Stimulated activated CD4-positive, alpha-beta T cell treated with anti-CD3 and anti-CD28 coated beads, Interleukin-1b, Interleukin-23, amount 100 ng/mL, for 24 hours (primary cell): ENCODE measurements at places on chromosomes 3 and 15.

DNA sequence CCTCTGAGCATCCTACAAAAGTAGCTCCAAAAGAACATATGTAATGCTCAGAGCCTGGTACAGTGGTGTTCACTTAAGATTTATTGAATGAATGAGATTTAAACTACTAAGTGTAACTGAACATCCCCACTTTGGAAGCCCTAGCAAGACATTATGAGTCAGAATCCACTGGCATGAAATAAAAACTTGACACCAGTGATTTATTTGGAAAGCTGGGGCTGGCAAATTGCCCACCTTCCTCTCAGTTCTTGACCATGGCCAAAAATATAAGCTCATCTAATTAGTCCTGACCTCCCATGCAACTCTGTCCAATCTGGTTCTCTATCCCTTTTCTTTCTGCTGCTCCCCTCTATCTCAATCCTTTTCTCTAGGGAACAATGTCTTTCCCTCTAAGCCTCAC lies 418.0 kb downstream of the PLCL2 start:
- DNase-seq = no peak

GRCh38 chr15:68583321-68583720 lies 4.5 kb downstream of the CORO2B start:
- no peak for DNase-seq

DNA sequence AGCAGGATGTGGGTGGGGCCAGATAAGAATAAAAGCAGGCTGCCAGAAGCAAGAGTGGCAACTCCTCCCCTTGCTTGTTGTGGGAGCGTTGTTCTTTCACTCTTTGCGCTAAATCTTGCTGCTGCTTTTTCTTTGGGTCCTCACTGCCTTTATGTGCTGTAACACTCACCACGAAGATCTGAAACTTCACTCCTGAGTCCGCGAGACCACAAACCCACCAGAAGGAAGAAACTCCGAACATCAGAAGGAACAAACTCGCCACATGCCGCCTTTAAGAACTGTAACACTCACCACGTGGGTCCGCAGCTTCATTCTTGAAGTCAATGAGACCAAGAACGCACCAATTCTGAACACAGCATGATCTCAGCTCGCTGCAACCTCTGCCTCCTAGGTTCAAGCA lies 72.9 kb downstream of the IL12A start:
- DNase-seq = no peak

DNA sequence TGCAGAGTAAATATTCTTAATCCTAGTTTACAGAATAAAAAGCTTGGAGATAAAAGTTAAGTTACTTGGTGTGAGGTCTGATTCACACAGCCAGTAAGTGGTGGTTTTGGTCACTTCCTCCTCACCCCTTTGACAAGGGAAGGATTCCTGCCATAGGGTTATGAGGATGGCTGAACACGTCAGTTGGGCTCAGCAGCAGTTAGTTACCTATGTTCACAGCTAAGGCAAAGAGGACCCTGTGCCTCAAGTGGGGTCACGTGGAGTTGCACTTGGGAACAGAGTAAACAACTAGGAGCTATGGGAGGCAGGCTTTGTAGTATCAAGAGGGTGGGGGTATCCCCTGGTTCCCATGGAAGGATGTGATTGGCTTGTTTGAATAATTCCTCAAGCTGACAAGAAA lies 232.2 kb downstream of the UBE2E2 start:
- no peak for DNase-seq

GRCh38 chr15:92847841-92848240 lies 52.3 kb upstream of the CHD2 start:
- no peak for DNase-seq

GRCh38 chr3:129673897-129674797 lies 67.7 kb upstream of the PLXND1 start:
- DNase-seq = no peak

DNA sequence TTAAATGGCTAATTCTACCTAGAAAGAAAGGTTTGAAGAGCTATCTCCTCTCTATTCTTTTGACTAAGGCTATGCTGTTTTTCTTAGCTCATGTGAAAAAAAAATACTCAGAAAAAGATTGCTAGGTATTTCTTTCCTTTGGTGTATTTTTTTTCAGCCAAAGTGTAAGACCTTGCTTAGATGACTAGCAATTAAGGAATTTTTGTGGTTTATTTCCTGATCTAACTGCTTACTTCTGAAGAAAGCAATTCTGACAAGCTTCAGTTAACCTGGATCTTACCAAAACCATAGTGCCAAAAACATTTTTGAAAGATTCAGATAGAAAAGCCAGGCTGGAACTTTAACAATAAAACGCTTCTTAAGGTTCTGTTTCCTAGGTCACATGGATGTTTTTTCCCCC lies 315.6 kb downstream of the SOX2 start:
- no peak for DNase-seq

DNA sequence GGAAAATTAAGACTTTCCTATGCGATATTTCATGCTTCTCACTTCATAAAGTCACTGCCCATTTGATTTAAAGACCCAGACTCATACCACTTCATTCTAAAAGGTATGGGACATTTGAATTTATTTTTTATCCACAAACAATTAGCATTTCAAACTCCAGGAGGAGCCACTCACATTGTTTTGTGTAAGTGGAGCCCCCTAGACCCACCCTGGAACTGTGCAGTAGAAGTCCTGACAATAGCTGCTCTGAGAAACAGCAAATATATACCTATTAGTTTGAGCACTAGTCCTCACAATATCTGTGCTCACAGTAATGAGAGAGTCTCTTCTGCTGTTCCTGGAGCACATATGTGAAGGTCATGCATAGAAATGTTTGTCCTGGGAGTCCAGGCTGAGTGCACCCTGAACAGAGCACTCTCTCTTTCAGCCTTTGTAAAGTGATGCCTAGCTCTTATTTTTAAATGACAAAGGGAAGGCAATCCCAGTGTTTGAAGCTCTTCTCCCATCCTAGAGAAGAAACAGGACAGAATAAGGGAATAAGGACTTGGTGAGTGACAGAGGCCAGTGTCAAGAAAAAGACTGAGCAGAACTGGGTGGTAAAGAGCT lies 127.5 kb upstream of the STRIT1 start:
- DNase-seq = no peak

- DNase-seq = no peak
Measured at GRCh38 chr3:86774082-86774691, 216.8 kb downstream of the VGLL3 start.

- DNase-seq = no peak
Measured at GRCh38 chr3:53043738-53044137, 2.1 kb downstream of the SFMBT1 start.

- DNase-seq = no peak
Measured at GRCh38 chr3:111238885-111239284, 167.3 kb downstream of the NECTIN3 start.

GRCh38 chr15:79872358-79873017 lies 24.3 kb downstream of the MTHFS start:
- no peak for DNase-seq

DNA sequence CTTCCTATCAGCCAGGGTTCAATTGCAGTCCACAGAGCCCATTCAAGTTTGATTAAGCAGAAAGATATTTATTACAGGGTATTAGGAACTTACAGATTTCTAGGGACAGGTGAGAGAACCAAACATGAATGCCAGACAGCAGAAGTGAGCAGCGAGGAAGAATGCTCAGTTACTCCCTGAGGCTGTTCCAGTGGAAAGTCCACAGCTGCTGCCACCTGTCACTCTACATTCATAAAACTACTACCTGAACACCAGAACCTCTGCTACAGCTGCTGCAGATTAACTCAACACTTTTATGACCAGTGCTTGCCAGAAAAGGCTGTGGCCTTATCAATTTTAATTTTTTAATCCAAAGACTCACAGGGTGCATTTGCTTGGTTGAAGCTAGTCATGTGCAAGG lies 325.4 kb upstream of the ONECUT1 start:
- no peak for DNase-seq

GRCh38 chr15:98903377-98904018 lies 104.1 kb downstream of the PGPEP1L start:
- no peak for DNase-seq

GRCh38 chr15:37695719-37696118 lies 238.7 kb upstream of the TMCO5A start:
- DNase-seq = no peak

- no peak for DNase-seq
Measured at GRCh38 chr3:158810823-158811724, 9.2 kb downstream of the MFSD1 start.

GRCh38 chr15:65361708-65362459 lies 15.9 kb downstream of the IGDCC3 start:
- DNase-seq = no peak

- no peak for DNase-seq
Measured at GRCh38 chr15:65373163-65373651, 4.6 kb downstream of the IGDCC3 start.

GRCh38 chr3:51777985-51778384 lies 1.1 kb downstream of the IQCF6 start:
- no peak for DNase-seq

DNA sequence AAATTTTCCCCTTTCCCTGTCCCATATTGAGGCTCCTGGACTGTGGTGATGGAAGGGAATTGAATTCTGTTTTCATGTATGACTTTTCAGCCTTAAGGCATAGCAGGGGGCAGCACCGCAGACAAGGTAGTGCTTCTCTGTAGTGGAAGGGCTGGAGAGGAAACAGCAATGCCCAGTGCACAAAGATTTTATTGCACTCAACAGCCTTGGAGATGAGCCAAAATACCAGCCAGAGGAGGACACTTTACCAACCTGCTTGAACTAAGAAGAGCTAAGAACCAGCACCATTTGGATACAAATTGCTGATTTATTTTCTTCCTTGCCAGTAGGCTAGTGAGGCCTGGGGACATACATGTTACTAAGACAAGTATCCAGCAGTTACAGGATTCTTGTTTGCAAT lies 98.7 kb downstream of the KCNMB2 start:
- no peak for DNase-seq

GRCh38 chr15:39937696-39938095 lies 3.8 kb downstream of the EIF2AK4 start:
- no peak for DNase-seq

DNA sequence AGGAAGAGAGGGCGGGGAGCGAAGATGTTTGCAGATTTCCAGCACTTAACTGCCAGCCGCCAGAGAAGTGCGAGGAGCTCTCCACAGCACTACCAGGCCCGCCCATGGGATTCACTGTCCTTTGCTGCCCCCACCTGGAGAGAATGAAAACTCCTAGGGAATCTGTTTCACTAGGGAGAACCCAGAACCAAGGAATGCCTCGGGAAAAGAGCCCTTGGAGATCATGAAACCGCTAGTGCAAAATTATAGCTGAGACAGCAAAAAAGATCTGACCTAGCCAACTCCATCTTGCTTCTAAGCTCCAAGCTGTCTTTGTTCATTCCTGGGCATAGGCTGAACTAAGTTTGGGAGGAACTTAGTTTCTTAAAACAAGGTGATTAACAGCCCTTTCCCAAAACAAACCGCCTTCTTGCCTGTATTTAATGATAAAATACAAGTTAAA lies 82.6 kb upstream of the GCNT3 start:
- peak; percentile 52 for DNase-seq

DNA sequence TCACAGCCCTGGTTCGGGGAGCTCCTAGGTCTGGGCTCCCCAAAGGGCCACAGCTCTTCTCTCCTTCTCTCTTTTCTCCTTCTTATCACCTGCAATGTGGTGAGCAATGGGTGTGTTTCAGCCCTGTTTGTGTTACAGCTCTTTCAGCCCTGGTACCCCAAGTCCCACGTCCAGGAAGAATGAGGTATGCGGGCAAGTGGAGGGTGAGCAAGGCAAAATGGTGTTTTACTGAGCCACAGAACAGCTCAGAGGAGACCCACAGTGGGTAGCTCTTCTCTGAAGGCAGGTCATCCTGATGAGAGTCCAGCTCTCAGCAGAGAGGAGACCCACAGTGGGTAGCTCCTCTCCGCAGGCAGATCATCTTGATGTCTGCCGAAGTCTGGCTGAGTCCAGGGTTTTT lies 86.8 kb downstream of the BFSP2 start:
- no peak for DNase-seq

DNA sequence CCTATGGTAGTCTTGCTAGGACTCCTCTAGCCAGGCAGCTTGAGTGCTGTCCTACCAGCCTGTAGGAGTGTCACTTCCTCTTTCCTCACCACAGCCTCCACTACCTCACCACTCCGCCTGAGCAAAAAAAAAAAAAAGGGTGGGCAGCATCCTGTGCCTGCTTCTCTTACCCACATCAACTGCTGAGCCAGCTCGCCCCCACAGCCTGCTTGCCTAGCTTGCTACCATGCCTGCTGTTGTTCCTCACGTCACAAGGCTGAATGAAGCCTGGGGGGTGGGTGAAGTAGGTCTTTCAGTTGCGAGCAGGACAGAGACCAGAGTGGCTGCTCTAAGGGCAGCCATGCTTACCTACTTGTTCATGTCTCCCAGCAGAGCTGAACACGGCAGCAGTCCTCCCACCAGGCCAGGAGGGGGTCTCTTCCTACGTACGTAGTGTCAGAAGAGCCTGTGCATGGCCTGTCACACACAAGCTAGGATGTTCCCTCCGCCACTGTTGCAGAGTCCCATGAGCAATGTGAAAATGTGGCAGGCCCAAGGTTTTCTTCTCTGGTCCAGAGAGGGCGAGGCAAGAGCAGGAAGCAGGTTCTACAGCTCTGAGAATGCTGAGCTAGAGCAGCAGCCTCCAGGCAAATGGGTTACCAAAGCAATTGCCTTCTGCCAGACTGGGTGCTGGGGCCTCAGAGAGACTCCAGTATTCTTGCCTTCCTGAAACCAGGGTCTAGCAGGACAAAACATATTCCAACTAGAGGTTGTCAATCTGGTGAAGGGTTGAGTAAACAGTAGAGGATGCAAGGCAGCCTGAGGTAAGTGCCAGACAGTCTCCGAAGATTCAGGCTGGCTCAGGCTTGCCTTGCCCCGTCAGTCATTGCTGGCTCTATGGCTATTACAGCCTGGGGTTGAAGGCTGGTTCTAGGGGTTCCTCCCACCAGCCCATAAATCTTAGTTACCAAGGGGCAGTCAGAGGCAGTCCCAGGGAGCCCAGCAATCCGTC lies 8.1 kb downstream of the PPM1M start:
- DNase-seq = peak; percentile 54

DNA sequence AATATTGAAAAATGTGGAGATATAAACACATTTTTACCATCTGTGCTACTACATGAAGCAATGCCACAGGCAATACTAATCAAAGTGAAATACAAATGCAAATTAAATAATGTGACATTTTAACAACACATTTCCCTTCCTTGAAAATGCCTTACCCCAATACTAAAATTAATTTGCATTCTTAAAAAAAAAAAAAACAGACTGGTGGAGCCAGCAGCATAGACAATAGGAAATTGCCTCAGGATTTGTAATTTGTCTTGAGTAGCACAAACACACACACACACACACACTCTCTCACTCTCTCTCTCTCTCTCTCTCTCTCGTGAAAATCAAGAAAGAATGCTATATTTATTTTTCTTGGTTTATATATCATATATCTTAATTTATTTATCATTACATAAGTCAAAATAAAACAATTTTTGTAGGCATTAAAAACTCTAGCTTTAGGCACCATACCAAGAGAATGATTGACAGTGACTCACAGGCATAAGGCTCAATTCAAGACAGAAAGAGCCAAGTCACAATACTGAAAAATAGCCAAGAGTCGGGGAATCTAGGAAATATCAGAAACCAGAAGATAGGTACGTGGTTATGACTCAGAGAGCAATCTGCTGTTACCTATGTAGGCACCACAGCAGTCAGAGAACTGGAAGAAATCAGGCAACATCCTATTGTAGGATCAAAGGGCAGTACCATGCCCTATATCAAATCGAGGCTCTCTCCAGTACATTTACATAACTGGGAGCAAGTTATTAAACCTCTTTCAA lies 23.0 kb downstream of the SUCNR1 start:
- DNase-seq = no peak

- DNase-seq = no peak
Measured at GRCh38 chr15:67501836-67502461, 19.0 kb upstream of the C15orf61 start.

GRCh38 chr3:111972891-111973290 lies 5.9 kb upstream of the ABHD10 start:
- DNase-seq = no peak

- DNase-seq = no peak
Measured at GRCh38 chr15:82062479-82063454, 16.9 kb upstream of the MEX3B start.
